ENCODE measurements at places on chromosomes 2 and 18. TPM values are rescaled to one million over a fixed set of nuclear protein-coding genes. Genes with fewer than 3 reads are reported as not detected.

The KCNG2 gene
- not detected for polyA plus RNA-seq

The CCBE1 gene
- polyA plus RNA-seq, result not detected

The CCL20 gene
- not detected for polyA plus RNA-seq

The FLACC1 gene
- polyA plus RNA-seq, result 1.2 TPM

The CRYGD gene
- polyA plus RNA-seq, result not detected

The PDE11A gene
- not detected for polyA plus RNA-seq

The FHOD3 gene
- polyA plus RNA-seq, result not detected

The SLC66A3 gene
- 40.3 TPM for polyA plus RNA-seq

The DNAJC27 gene
- not detected for polyA plus RNA-seq

The ATL2 gene
- polyA plus RNA-seq, result 20.4 TPM

The UGP2 gene
- 119 TPM for polyA plus RNA-seq

The DOK6 gene
- polyA plus RNA-seq, result not detected

The NEDD4L gene
- 4.2 TPM for polyA plus RNA-seq

The CMPK2 gene
- 1.6 TPM for polyA plus RNA-seq

The LONRF2 gene
- polyA plus RNA-seq, result not detected

The ADCYAP1 gene
- not detected for polyA plus RNA-seq

The IL18RAP gene
- polyA plus RNA-seq, result not detected

The VSNL1 gene
- polyA plus RNA-seq, result not detected

The QPCT gene
- 1.7 TPM for polyA plus RNA-seq

The GALR1 gene
- not detected for polyA plus RNA-seq

The MATN3 gene
- not detected for polyA plus RNA-seq

The CROCC2 gene
- not detected for polyA plus RNA-seq

The SERPINB12 gene
- polyA plus RNA-seq, result not detected
